ENCODE measurements at places on chromosomes 3 and 15. TPM values are rescaled to one million over a fixed set of nuclear protein-coding genes. Genes with fewer than 3 reads are reported as not detected.

MEX3B gene
- 31.9 TPM for total RNA-seq

COL8A1 gene
- total RNA-seq: 1.1 TPM

MKRN3 gene
- total RNA-seq: 0.22 TPM

WDR49 gene
- total RNA-seq: 0.47 TPM

RPUSD3 gene
- total RNA-seq: 47.2 TPM

ZNF385D gene
- total RNA-seq: 3.7 TPM

PODXL2 gene
- total RNA-seq: 27.1 TPM

CNTN3 gene
- 1.5 TPM for total RNA-seq

CHRD gene
- total RNA-seq: 6.4 TPM

SPATA12 gene
- total RNA-seq: not detected

CPN2 gene
- not detected for total RNA-seq

- DNase-seq: no peak
These were observed 42.2 kb downstream of the PXYLP1 start for GRCh38 chr3:141273700-141274410.

DNA sequence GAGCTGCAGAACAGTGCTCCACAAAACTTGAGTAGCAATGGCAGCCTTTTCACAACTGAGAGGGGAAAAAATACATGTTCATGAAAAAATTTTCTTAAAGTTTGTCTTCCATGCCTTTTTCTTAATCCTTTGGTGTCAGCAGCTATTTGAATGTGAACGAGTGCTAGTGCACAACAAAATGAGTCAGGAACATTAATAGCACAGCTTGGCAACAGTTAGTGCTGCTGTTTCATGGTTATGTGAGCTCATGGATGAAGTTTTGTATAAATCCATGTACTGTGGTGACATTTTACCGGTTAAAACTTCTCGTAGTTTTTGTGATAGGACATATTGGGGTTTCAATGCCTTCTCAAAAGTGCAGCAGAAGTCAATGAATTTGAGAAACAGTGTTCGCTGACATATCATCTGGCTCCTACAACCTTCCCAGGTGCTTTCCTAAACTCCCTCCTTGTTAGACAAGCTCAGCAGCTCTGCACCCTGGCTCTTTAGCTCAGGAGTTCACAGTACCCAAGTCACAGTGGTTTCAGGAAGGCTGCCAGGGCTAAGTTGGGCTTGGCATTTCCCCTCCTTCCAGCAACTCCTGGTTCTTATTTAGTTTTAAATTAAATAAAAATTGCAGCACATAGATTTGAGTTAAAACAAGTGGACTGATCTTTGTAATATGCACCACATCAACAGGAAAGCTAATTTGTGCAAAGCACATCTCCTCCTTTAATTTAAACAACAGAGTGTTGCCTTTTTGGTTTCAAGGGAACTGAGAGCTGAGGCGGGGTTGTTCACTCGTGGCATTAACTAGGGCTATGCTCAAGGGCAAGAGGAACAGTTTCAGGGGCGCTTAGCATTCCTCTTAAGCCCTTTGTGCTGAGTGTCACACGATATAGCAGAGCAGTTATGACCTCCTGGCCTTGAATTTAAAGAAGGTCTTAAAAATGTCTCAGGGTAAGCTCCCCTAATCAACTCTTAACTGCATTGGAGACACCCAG is 362.8 kb downstream of the CHST2 start:
- no peak for DNase-seq

- DNase-seq: no peak
These were observed 66.3 kb downstream of the ISG20 start for GRCh38 chr15:88704791-88705768.

- no peak for DNase-seq
These were observed 466.0 kb upstream of the THBS1 start for GRCh38 chr15:39114690-39115378.

DNA sequence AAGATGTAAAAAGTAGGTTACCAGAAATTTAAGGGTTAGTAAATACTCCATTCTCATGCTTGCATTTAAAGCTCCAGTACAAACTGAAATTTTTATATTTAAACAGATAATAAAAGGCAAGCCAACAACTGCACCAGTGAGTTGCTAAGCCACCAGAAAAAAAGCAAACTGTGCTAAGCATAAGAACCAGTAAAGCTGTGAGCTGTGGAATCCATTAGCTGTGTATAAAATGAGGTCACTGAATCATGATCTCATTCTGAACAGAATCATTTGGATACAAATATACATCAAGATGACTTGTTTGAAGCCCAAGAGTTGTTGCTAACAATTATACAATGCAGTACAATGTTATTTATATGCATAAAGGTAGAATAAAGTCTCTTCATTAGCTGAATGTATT is 1312.2 kb downstream of the SI start:
- no peak for DNase-seq

DNA sequence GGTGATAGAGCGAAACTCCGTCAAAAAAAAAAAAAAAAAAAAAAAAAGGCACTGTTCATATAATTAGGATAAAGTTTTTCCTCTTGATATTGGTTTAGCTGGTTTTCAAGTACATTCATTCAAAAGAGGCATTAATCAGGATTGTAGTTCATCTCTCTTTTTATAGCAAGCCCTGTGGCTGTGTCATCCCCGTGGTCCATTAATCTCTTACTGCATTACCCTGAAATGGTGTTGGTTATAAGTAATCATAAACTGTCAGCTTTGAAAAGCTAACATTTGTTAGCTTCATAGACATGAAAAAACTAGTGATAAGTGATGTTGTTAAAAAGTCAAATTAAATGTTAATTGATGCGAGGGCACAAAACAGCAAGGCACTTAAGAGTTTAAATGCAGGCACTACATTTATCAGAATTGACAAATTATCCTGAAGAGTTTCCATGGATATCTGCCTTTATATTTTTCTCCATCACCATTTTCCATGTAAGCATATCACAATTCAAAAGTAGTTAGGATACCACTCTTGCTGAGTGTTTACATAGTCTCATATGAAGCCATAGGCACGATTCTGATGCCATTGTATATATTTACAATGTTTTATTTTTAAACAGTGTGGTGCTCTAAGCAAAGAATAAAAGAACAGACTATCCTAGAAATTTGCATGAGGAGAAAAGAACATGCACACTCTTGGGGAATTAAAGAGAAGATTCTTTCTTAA is 193.1 kb downstream of the OTOL1 start:
- no peak for DNase-seq

DNA sequence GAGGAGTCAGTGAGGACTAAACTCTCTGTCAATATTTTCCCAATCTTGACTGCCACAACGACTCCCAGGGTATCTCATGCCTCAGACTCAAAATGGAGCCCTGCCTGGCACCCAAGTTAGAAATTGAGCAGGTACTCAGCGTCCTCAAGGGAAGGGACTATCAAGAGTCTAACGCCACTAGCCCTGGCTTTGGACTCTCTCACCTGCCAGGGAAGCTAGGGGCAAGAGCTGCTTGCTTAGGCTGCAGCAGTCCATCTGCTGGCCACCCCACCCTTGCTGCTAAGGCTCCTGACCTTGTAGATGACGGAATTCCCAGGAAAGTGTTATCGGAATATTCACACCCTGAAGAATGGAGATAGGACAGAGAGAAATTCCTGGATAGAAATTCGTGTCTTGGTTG is 33.0 kb downstream of the ZIC4 start:
- DNase-seq: no peak

GRCh38 chr3:13455644-13456043 is 24.5 kb upstream of the HDAC11 start:
- no peak for DNase-seq

- DNase-seq: no peak
These were observed 26.5 kb downstream of the IGSF10 start for GRCh38 chr3:151434151-151434890.

GRCh38 chr3:34001022-34001421 is 202.6 kb downstream of the PDCD6IP start:
- no peak for DNase-seq

DNA sequence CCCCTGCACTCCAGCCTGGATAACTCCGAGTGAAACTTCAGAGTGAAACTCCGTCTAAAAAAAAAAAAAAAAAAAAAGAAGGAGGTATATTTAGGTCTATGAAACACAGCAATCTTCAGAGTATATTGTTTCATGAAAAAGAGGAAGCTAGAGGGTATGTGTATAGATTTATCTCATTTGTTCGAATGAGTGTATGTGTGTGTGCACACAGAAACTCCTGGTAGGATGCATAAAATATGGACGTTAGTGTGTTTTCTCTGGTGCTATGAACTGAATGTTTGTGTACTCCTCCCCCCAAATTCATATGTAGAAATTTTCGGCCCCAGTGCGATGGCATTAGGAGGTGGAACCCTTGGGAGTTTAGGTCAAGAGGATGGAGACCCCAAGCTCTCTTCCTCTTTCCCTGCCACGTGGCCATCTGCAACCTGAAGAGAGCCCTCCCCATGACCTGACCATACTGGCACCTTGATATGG is 98.6 kb upstream of the KLF13 start:
- no peak for DNase-seq

- DNase-seq: no peak
These were observed 457.0 kb upstream of the ONECUT1 start for GRCh38 chr15:53247041-53247708.

- DNase-seq: no peak
These were observed 73.7 kb downstream of the CEP63 start for GRCh38 chr3:134559591-134559990.

- DNase-seq: no peak
These were observed 16.3 kb upstream of the CRTC3 start for GRCh38 chr15:90513448-90513847.

- no peak for DNase-seq
These were observed 15.2 kb downstream of the PLCL2 start for GRCh38 chr3:16899919-16900318.

DNA sequence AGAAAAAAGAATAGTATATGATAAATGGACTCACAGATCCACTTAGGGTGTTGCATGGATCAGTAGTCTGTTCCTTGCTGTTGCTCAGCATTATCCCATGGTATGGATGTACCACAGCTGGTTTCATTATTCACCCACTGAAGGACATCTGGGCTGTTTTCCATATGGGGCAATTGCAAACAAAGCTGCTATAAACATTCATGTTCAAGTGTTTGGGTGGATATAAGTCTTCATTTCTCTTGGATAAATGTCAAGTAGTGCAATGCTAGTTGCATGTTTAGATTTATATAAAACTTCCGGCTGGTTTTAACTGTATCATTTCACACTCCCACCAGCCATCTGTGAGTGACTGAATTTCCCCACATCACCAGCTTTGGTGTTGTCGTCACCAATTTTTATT is 137.7 kb downstream of the ASB7 start:
- DNase-seq: no peak

DNA sequence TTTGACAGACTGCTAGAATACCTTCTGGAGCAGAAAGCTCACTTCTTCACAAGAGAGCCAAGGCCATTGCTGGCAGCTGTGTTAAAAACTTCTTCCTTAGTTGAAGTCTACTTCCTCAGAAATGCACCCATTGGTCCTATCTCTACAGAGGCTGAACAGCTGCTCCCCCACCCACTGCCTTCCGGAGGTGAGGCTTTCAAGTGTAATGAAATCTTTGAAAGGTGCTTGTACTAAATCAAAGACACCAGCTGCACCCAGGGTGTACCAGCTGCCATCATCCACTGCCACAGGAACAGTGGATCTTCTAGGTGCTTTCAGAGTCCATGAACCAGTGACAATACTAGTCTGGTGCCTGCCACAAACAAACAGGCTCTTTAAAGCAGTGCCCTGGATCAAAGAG is 26.4 kb upstream of the HERC1 start:
- DNase-seq: no peak

DNA sequence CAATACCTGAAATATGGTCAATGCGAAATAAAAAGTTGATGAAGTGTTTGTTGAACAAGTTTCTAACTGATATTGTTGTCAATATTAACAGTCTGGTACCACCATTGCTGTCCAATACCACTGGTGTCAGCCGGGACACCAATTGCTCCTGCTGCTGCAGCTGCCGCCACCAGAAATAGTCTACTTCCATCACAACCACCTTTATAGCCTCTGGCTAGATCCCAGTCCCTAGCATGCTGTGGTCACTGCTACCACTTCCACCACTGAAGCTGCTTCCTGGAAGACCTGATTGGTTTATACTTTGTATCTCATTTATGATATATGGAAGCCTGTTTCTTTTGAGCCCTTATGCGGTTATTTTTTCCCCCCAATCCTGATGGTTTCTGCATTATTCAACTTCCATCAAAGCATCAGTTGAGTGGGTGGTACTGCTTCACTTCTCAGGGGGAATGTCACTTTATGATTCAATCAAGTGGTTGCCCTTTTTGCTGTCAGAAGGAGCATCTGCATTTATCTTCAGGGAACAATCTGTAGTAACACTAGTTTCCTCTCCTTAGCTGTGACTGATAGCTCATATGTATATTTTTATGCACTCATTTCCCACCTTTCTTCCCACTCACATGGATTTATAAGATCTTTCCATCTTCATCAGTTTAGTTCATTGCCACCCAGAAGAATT is 11.7 kb downstream of the LNP1 start:
- no peak for DNase-seq

DNA sequence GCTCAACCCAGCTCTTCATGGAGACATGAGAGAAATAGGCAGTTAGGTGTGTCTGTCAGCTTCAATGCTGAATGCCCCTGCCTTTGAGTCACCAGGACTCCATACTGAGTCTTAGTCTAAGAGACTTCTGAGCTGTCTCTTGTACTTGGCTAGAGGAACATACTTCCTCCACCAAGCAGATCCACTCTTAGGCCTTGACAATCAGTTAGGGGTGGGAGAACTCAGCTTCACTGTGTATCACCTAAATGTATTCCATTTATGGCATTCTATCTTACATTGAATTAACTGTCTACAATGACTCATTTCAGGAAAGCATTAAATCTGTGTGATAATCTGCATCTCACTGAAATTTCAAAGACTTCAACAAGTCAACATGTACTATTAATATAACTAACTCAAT is 66.0 kb downstream of the STAC start:
- DNase-seq: no peak

- no peak for DNase-seq
These were observed 82.5 kb downstream of the ATP10A start for GRCh38 chr15:25780479-25781255.

- no peak for DNase-seq
These were observed 83.1 kb upstream of the RASGRP1 start for GRCh38 chr15:38647683-38648082.

All from mesothelial cell of epicardium (in vitro differentiated cells).